ENCODE measurements at places on chromosomes 7 and 10. TPM values are rescaled to one million over a fixed set of nuclear protein-coding genes. Genes with fewer than 3 reads are reported as not detected.

Gene VWA2
- total RNA-seq, result not detected

GRCh38 chr10:102501201-102502028, 1.1 kb downstream of the ACTR1A start:
- DNase-seq, result peak; percentile 18

DNA sequence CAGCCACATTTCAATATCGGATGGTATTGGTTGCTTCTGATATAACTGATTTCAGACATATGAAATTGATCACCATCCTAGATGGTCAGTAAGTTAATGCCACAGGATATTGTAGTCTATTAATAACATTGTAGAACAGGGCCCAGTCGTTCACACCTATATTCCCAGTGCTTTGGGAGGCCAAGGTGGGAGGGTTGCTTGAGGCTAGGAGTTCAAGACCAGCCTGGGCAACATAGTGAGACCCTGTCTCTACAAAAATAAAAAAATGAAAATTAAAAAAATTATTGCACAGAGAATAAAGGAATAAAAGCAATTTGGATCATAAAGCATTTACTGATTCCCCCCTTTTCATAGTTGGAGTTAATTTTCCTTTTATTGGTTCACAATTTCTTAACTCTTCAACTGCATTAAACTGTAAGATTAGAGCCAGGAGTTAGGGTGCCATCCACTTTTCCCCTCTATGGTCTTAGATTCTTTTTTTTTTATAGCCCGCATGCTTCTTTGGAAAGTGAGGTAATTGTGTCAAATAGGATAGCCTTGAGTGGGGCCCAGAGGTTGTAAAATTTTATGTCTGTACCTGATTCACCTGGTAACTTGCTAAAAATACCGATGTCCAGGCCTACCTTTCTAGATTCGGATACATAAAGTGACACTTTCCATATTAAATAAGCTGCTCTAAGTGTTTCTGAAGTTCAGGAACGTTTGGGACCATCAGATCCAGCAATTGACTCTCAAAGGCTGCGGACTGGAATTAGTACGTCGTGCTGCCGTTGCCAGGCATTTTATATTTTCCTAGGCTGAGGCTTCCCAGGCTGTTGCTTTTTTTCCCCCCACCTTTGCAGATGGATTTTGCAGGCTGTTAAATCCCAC, 24.7 kb downstream of the ADK start:
- no peak for DNase-seq

DNA sequence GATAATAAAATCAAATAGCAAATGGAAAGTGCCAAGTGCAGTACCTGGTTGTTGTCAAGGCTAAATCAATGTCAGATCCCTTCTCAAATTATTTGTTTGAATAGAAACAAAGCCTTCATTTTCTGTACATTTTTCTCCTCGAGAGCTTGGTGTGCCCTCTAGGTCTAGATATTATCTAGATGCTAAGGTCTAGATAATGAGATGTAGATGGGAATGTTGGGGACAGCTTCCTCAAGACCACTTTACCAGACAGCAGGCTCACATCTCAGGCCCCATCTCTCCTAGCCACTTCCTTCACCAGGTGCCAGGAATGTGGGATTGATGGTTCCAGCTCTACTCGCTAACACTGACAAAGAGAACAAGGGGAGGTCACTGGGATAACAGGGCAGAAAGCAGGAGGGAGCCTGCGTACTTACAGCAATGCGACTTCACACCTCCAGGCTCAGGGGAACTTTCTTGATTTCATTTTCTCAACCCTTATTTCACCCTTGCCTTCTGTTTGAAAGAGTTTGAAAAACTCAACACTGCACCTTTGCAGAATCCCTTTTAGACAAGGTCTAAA, 451.4 kb upstream of the VSTM2A start:
- no peak for DNase-seq

DNA sequence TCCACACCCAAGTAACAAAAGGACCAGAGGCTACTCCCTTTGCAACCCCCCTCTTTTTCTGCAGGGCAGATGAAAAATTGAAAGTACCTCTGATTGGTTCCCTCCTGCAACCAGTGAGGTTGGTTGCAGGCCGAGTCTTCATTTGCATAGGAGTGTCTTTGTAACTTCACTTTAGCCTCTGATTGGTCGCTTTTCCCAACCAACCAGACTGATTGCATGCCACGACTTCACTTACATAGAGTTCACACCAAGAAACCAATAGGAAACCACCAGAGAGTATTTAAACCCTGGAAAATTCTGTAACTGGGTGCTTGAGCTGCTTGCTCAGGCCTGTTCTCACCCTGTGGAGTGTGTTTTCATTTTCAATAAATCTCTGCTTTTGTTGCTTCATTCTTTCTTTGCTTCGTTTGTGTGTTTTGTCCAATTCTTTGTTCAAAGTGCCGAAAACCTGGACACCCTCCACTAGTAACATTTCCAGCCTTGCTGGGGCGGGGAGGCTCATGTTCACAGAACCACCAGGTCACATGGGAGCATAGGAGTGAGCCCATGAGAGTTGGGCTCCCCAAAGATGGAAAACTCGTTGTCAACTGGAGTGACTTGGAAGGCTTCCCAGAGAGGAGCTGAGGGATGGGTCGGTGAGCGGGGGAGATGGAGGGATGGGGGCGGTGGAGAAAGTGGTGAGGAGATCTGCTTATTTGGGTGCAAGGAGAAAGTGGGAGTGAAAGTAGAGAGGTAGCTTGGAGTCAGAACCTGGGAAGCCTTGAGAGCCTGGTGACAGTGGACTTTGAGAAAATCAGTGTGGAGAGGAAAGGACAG, 223.6 kb downstream of the GFRA1 start:
- DNase-seq, result no peak

DNA sequence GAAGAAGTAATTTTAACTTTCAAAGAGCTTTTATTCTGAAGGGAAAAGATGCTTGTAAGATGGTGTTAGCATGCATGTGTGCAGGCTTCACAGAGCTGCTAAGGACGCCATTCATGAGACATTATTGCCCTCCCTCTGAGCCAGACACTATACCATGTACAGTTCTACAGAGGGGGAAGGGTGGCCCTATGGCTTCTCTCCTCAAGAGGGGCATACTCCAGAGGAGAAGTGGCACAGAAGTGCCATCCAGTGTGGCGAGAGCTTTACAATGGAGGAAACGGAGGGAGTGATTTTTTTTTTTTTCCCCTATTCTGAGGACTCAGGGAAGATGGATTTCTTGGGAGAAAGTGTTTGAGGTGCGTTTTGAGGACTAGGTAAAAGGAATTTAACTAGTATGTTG, 119.5 kb downstream of the BICC1 start:
- no peak for DNase-seq

GRCh38 chr10:118783776-118784545, 29.2 kb upstream of the CACUL1 start:
- DNase-seq, result no peak
